ENCODE measurements at places on chromosomes 7 and 10.

DNA sequence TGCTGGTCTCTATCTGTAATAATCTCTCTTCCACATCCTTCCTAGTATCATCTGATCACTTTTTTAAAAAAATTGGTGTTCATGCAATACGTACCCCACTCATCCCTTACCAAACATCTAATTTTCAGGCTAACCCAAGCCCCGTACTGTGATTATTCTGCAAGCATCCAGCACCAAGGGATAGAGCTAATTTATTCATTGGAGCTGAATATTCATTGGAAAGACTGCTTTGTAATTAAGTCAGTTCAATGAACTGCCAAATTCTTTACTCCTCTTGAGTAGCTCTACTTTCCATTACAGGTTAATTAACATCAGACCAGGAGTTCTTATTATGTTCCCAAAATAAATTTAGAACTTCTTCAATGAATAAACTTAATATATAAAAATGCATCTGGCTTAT, 66.4 kb upstream of the MRLN start:
- no peak for DNase-seq

- no peak for DNase-seq
Measured at GRCh38 chr10:12980102-12980661, 21.3 kb downstream of the CCDC3 start.

GRCh38 chr7:84073186-84073875, 121.3 kb downstream of the SEMA3A start:
- DNase-seq, result no peak

DNA sequence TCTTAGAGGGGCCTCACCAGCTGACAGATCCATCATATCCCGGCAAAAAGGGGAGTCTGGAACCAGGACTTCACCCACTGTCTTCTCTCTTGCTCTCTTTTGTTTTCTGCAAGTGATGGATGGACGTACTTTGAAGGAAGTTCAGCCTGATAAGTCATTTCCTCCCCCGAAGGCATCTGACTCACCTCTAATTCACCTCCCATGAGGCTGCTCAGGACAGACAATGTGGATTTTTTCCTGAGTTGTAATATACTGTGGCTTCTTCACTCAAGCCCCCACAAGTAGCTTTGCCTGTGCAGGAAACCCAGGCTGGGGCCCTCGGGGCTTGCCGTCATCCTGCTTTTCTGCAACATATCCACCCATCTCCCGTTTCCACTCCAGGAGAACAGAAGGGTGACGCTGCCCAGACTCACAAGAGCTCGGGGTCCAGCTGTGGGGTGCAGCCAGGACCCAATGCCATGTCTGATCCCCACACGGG, 70.4 kb downstream of the ASB13 start:
- DNase-seq, result no peak

GRCh38 chr7:125675640-125676039, 746.0 kb upstream of the POT1 start:
- no peak for DNase-seq

Measured in GF-D8 (cell line).